ENCODE measurements at places on chromosomes 2 and 18. TPM values are rescaled to one million over a fixed set of nuclear protein-coding genes. Genes with fewer than 3 reads are reported as not detected.

DNA sequence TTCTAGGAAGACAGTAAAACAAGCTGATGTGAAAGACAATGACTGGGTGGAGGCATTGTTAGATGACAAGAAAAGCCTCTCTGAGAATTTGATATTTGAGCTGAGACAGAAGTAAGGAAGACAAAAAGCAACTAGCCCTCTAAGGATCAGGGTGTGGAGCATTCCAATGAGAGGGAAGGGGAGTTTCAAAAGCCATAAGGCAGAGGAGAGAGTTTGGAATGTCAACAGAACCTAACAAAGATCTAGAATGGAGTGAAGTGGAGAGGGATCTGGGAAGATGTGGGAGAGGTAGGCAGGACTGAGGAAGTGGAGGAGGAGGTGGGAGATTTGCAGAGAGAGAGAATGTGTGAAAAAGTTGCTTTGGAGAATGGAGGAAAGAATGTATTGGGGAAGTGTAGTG is 17.3 kb upstream of the ASXL2 start:
- no peak for DNase-seq

DNA sequence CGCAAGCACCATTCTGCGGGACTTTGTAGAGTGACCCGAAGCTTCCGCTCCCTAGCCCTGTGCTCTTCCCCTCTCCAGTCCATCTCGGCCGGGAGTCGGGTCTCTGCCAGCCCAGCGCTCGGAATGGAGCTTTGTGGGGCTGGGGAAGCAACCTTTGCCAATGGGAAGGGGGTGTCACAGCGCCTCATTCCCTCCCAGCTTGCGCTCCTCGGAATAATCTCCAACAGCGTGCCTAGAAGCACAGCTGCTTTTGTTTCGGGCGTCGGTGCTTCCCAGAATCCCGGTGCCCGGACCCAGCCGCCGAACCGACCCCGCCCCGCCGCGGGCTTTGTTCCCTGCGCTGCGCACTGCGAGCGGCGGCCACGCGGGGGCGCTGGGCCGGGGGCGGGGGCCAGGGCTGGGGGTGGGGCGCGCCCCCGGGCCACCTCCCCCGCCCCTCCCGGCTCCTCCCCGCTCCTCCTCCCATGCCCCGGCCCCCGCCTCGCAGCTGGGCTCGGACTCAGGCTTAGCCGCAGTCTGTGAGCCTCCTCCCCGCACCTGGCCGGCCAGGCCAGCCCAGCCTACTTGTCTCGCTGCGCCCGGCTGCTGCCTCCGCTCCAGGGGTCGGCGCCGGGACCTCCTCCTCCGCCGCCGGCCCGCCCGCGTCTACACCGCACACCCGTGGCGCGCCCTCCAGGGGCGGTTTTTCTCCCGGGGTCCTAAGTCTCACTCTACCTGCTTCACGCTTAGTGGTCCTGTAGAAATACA is 77.7 kb upstream of the SMAD2 start:
- peak; percentile 60 for DNase-seq

- no peak for DNase-seq
Measured at GRCh38 chr18:55003695-55004094, 44.4 kb upstream of the CCDC68 start.

DNA sequence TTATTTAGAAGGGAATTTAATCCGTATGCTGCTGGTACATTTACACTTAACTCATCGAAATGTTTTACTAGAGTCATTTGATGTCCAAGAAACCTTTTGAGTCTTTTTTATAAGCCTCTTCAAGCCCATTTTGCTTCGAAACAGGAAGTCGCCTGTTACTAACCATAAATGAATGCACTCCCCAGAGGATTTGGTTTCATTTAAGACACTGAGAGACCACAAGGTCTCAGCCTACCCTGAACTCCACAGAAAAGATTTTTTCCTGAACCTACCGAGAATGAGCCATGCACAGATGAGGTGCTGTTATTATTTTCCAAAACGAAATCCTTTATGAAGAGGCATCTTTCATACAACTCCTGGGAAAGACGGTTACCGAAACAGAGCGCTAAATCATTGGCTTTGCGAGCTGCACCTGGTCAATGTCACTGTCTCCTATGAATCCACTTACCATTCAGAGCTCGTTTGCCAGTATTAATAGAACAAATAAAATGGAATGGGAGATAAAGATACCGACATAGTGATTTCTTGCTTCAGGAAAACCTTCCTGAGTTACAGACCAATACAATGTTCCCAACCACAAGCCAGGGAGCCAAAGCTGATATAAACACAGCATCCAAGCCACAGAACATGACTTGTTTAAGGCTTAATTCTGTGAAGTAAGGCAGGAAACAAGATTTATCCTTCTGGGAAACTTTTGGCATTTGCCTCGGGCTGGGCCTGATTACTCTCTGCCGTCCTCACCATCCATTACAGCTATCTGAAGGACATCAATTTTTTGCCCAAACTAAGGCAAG is 382.1 kb downstream of the OSR1 start:
- no peak for DNase-seq

DNA sequence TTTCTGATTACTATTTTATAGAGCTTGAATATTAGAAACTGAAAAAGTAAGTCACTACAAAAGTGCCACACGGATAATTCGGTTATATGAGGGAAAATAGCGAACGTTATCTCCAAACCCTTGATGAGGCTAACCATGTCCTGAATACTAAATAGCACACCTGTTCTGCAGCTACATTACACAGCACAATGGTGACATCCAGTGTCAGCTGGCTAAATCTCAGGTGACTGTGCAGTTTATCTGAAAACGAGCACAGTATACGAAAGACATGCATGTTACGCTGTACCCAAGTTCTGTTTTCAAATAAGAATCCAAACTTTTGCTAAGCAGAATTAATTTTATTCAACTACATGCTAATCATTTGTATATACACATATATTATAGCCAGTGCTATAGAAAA is 9.0 kb downstream of the CCDC68 start:
- DNase-seq: no peak

GRCh38 chr18:35050705-35051195 is 9.5 kb downstream of the MAPRE2 start:
- DNase-seq: no peak

DNA sequence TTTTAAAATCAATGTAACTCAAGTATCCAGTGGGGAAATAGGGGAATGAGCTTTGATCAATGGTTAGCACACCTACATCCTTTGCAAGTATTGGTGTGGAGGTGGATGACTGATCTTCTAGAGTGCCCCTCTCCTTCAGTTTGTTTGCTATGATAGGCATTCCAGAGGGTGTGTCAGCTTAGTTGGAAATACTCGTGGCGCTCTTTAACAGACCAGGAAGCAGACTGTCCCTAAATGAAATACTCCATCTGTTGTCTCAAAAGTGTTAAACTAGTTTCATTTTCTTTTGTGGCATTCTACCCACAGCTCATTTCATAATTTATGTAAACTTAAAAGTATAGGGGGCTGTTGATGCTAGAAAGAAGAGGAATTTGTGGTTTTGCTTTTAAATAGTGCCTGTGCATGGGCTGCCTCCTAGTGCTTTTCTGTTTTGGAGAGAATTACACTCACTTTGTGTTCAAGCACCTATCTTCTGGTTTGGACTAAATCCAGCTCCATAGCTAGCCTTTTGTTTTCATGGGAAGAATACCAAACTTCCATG is 66.2 kb downstream of the STAT1 start:
- no peak for DNase-seq

- no peak for DNase-seq
Measured at GRCh38 chr2:68045342-68045741, 17.5 kb downstream of the C1D start.

GRCh38 chr2:204315236-204315662 is 230.0 kb upstream of the PARD3B start:
- peak; percentile 81 for DNase-seq

- DNase-seq: no peak
Measured at GRCh38 chr2:111697560-111697959, 186.4 kb downstream of the ANAPC1 start.

- DNase-seq: no peak
Measured at GRCh38 chr2:233455006-233455405, 100.7 kb downstream of the DGKD start.

- no peak for DNase-seq
Measured at GRCh38 chr2:16247326-16248122, 307.2 kb downstream of the MYCN start.

- no peak for DNase-seq
Measured at GRCh38 chr2:49026706-49027105, 127.6 kb downstream of the FSHR start.

DNA sequence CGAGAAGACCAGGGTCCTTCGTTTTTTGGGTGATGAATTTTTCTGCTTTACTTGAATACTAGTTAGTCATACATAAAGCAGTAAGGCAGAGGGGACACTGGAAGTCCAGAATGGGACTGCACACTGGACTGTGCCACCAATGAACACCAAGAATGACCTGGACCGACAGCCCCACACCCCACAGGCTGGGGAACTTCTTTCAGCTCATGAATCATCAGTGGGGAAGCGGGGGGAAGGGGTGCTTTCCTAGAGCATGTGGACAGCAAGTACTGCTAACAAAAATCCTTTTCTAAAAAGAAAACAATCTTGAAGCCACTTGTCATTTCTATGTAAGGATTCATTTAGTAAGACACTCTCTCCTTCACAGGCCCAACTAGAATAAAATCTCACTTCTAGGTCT is 86.0 kb downstream of the DTNB start:
- DNase-seq: no peak

DNA sequence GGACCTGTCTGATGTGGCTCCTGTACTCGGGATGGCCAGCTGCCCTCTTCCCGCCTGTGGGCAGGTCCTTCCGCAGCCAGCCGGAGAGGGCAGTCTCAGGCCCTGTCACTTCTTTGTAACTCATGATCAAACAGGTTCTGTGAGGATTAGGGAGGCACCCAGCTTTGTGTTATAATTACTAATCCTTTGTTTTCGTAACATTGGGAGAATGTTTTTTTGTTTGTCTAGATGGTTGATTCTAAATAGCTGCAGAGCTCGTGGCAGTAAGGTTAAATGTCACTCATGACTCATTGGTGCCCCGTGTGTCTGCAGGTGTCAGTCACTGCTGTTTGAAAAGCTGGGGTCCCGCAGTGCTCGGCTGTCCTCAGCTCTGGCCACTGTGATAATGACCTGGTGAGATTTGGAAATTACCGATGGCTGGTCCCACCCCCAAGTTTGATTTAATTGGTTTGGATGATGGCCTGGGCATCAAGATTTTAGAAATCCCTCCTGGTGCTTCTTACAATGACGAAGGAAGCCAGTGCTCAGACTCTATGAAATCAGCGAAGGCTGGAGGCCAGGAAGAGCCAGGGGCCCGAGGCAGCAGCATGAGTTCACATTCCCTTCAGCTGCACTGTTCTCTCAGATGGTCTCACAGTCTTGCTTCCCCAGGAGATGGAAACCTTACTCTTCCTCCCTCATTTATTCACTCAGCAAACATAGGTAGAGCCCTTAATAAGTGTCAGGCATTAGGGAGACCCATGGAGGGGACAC is 172.8 kb downstream of the VAPA start:
- no peak for DNase-seq

DNA sequence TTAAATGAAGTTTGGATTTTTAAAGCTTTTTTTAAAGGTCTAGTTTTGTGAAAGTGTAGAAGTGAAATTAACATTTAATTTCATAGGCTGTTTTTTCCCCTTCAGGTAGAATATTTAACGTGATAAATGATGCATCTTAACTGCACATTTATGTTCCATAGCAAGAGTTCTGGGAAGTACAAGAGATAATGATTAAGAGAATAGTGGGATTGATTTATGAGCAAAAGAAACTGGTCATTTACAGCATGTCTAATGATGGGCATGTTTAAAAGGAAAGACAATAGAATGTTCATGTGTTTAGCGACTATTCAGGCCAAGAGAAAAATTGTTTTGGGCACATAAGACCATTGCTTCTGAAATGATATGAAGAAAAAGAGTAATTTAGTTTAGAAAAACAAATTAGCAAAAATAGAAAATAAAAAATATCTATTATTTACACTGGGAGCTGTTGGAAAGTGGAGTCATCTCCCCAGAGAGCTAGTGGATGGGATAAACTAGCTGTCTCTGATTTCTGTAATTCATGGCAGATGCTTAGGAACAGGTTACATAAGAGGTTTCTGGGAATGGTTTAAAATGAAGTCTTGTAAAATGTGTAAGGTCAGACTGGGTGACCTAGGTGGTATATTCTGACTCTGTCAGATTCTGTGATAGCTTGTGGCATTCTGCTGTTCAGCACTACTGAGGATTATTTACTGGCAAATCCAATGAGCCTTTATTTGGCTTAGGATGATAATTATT is 60.7 kb downstream of the WDR7 start:
- no peak for DNase-seq

DNA sequence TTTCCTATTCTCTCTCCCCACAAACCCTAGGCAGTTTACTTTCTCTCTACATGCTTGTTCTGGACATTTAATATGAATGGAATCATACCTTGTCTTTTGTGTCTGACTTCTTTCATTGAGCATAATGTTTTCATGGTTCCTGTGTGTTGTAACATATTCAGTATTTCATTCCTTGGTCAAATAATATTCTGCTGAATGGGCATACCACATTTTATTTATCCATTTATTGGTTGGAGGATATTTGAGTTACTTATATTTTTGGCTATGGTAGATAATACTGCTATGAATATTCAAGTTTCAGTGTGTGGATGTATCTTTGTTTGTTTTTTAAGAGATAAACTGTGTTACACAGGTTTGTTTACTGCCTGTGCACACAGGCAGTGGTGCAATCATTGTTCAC is 9.0 kb downstream of the TWSG1 start:
- no peak for DNase-seq

DNA sequence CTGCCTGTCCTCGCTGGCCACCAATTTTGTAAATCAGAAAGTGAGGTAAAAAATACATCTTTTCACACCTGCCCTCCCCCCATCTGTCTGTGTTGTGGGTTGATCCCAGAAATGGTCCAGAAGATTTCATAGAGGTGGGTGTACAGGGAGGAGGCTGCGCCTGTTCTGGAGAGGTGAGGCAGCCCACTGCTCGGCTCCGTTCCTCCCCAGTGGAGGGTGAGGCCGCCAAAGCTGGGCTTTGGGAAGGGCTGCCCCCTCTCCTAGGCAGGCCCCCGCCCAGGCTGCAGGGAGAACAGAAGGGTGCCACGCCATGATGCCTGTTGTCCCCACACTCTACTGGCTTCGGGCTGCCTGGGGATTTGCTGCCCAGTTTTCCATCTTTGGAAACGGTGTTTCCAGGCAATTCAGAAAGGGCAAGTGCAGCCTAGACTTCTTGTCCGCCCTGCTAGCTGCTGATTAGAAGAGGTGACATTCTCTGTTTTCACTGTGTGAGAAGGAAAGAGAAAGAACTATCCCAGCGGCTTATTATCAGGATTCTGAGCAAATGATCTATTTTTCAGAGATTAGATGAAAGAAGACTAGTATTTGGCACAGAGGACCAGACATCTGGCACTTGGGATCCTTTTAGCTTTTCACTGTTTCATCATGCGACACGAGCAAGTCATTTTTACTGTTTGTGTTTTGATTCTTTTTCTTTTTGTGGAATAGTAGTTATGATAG is 18.7 kb downstream of the SMARCAL1 start:
- DNase-seq: no peak

The SAG gene
- not detected for total RNA-seq

The INHBB gene
- total RNA-seq: 6.3 TPM

The CHST10 gene
- 0.50 TPM for total RNA-seq

The SEC11C gene
- total RNA-seq: 94.7 TPM

The AP1S3 gene
- total RNA-seq: 1.3 TPM

The C2orf15 gene
- 0.23 TPM for total RNA-seq
